ENCODE measurements at places on chromosomes 6 and 20. TPM values are rescaled to one million over a fixed set of nuclear protein-coding genes. Genes with fewer than 3 reads are reported as not detected.
A peak's percentile ranks its signal among the peaks of the same experiment; 100 is the strongest.

Gene PCSK2
- 0.22 TPM for total RNA-seq

GRCh38 chr6:88880021-88880420 is 83.4 kb downstream of the RNGTT start:
- DNase-seq = no peak

DNA sequence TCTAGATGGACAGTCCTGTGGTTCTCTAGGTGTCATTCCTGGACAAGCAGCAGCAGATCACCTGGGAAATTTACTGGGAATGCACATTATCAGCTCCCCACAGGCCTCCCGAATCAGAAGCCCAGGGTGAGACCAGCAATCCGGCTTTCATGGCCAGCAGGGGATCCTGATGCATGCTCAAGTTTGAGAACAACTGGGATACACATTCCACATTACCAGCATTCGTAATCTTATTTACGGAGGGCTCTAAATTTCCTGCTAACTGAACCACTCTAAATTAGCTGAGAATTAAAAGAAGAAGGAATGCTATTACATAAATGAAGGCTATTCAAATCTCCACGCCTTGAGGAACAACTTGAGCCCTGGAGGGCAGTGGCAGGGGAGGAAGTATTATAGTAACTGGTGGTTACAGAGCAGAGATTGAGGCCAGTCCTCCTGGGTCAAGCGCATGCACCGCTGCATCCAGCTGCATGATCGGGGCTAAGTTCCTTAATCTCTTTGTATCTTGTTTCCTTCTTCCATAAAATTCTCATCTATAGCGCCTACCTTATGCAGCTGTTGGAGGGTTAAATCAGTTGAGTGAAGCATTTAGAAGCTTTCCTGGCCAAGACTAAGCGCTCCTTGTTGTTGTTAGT is 403.7 kb downstream of the CDH26 start:
- DNase-seq = no peak

DNA sequence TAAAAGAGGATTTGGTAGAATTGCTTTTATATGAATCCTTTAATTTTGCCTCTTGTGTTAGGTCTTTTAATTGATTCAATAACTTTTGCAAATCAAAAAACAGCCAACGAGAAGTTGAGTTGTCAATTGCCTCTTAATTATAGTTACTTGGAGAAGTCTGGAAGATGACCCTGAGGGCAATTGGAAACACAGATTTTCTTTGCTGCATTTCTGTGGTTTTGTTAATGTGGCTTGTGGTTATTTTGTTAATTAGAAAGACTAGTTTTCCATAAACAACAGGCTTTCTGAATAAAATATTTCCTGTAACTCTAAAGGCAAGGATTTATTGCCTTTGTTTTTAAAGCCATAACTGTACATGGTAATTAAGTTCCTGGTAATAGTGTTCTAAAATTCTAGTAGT is 513.0 kb downstream of the EPHA7 start:
- no peak for DNase-seq

GRCh38 chr6:139762587-139763031 is 388.2 kb upstream of the CITED2 start:
- DNase-seq = no peak

DNA sequence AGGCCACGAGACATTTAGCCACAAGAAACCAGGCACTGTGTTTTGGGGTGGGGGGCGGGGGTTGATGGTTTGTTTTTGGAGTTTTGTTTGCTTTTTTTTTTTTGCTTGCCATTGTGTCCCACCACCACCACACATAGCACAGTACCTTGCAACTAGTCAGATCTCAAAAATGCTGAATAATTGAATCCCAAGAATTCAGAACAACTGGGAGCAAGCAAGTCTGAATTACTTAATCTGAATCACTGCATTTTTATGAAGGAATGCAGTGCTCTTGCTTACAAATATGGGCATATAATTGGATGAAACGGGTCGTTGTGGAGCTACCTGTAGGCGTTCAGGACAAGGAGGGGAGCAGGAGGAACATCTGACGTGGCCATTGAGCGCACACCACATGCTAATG is 151.5 kb upstream of the CDYL start:
- DNase-seq = no peak

DNA sequence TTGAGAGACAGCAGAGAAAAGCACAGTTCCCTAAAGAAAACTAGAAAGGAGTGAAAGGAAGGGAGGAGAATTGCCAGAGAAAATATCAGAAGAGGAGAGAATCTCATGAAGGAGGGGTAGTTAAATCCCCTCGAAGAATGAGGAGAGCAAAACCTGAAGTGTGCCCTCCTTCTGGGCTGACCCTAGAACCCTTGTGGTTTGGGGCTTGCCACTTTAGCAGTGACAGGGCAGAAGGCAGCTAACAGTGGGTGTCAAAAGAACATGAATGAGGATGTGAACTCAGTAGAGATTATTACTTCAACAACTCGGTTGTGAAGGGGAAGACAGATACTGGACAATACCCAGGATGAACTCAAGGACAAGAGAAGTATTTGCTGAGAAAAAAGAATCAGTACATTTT is 73.6 kb downstream of the RALGAPA2 start:
- DNase-seq = no peak

- DNase-seq = no peak
Measured at GRCh38 chr6:15464211-15464725, 198.6 kb downstream of the DTNBP1 start.

Gene SOX18
- 56.7 TPM for total RNA-seq

GRCh38 chr6:106894978-106895702 is 79.4 kb downstream of the CD24 start:
- no peak for DNase-seq

Gene UNC5CL
- total RNA-seq = 53.7 TPM

Gene SMPD2
- 17.4 TPM for total RNA-seq

Gene SIRPD
- total RNA-seq = 0.35 TPM

- DNase-seq = no peak
Measured at GRCh38 chr6:46983007-46983411, 59.1 kb downstream of the ADGRF1 start.

- DNase-seq = no peak
Measured at GRCh38 chr6:29927275-29927569, 15.1 kb upstream of the HLA-A start.

GRCh38 chr6:144390886-144391285 is 105.8 kb downstream of the UTRN start:
- no peak for DNase-seq

DNA sequence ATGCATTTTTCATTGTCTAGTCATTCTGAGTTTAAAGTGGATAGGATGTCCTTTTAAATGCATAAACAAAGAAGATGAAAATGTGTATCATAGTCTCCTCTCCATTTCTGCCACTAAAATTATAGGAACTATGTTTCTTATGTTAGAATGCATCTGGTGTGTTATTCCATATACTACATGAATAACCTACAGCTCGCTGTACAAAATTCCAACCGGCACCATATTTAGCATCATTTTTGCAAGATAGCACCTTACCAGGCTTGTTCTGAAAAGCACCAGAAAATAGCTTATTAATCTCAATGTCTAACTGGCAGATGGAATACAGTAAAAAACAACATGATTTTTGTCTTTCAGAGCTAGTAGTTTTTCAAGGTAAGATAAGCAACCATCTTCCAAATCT is 241.5 kb downstream of the SLC35F1 start:
- DNase-seq = no peak

Gene BTNL2
- not detected for total RNA-seq

- no peak for DNase-seq
Measured at GRCh38 chr20:12241065-12241464, 323.4 kb downstream of the BTBD3 start.

Gene TBXT
- total RNA-seq = not detected

Gene AVP
- not detected for total RNA-seq

GRCh38 chr6:150186129-150186898 is 43.5 kb downstream of the PPP1R14C start:
- DNase-seq = no peak

- no peak for DNase-seq
Measured at GRCh38 chr6:706146-706545, 13.2 kb upstream of the EXOC2 start.

DNA sequence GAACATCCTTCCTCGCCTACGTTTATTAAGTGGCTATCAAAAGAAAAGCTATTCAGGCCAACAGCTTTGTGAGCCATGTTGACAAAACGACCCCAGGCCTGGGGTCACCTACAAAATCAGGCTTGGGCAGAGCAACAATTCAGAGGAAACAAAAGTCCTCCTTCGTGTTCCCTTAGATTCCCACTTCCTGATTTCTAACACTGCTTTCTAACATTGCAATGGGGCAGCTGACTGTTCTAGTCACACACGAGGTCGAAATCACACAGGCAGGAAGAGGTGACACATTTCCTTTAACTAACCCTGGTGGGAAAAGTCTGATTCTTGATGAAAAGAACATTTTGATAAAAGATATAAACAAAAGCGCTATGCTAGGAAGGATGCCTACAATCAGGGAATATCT is 31.9 kb downstream of the WDR27 start:
- DNase-seq = no peak

DNA sequence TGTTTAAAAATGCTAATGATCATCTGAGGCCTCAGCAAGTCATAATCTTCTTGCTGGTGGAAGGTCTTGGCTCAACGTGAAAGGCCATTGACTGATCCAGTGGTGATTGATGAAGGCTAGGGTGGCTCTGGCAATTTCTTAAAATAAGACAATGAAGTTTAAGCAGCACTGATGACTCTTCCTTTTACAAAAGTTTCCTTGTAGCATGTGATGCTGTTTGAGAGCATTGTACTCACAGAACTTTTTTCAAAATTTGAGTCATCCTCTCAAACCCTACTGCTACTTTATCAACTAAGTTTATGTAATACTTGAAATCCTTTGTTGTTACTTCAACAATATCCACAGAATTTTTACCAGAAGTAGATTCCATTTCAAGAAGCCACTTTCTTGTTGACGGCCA is 382.3 kb downstream of the ESR1 start:
- no peak for DNase-seq

Gene LRRN4
- total RNA-seq = 89.3 TPM

DNA sequence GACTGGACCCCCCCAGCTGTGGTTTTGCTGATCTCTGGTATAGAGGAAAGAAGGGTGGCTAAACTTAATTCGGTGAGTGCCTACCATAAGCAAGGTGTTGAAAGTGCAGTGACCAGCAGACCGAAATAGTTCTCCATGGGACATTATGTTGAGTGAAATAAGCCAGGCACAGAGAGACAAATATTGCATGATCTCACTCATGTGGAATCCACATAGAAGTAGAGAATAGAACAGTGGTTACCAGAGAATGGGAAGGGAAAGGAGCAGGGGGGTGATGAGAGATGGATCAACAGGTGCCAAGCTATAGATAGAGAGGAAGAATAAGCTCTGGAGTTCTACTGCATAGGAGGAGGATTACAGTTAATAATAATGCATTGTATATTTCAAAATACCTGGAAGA is 9.7 kb upstream of the GCNT2 start:
- no peak for DNase-seq

DNA sequence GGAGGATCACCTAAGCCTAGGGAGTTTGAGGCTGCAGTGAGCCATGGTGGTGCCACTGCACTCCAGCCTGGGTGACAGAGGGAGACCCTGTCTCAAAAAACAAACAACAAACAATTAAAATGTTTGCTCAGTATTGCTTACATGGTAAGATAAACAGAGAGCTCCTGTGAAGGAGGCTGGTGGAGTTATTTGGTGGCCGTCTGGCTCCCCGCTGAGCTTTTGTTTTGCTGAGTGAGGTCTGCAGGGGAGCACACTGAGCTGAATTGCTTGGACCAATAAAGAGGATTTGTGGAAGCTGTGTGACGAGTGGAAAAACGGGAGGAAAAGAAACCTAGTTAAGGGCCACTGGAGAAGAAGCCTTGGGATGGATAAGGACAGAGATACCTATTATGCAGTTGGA is 41.1 kb upstream of the BMP6 start:
- no peak for DNase-seq

DNA sequence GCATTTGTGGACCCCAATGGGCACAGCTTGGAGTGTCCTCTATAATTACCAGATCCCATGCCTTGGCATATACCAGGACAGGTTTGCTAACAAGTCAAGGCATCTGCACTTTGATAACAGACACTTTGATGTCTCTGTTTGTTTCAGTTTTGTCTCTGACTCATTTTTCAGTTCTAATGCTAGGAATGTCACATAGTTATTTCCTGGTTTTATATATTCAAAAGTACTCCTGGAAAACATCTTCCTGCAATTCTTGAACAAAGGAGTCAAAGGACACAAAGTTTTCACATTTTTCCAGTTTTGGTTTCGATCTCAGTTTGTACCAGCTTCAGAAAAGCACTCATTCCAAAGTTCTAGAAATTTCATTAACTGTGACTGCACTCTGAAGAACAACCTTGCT is 188.1 kb downstream of the FOXC1 start:
- no peak for DNase-seq

GRCh38 chr6:37129566-37129965 is 40.4 kb upstream of the PIM1 start:
- DNase-seq = peak; percentile 7

GRCh38 chr6:34055223-34055933 is 90.5 kb downstream of the GRM4 start:
- peak; percentile 88 for DNase-seq

Gene RIMS1
- total RNA-seq = 4.5 TPM
